ENCODE measurements at places on chromosomes 1 and 21. TPM values are rescaled to one million over a fixed set of nuclear protein-coding genes. Genes with fewer than 3 reads are reported as not detected.

ECM1 gene
- 1.2 TPM for total RNA-seq

CRB1 gene
- total RNA-seq = 0.06 TPM

TMEM50A gene
- total RNA-seq = 140 TPM

LENEP gene
- total RNA-seq = 1.0 TPM

KRTAP19-3 gene
- not detected for total RNA-seq

PCSK9 gene
- total RNA-seq = not detected

CCDC27 gene
- total RNA-seq = not detected

LAD1 gene
- not detected for total RNA-seq

HES2 gene
- total RNA-seq = 0.30 TPM

EPHA10 gene
- total RNA-seq = not detected

URB2 gene
- total RNA-seq = 15.1 TPM

CCDC181 gene
- total RNA-seq = not detected

ZSWIM5 gene
- 0.62 TPM for total RNA-seq

GBP5 gene
- 405 TPM for total RNA-seq

GREM2 gene
- total RNA-seq = 0.42 TPM

SPATA1 gene
- total RNA-seq = 1.7 TPM

CKS1B gene
- total RNA-seq = 157 TPM

CDC20 gene
- 176 TPM for total RNA-seq

MANEAL gene
- total RNA-seq = 1.5 TPM

OR10K1 gene
- not detected for total RNA-seq

FAM78B gene
- 0.17 TPM for total RNA-seq

CORT gene
- not detected for total RNA-seq

CELA2B gene
- total RNA-seq = not detected

MAST2 gene
- 26.3 TPM for total RNA-seq

GBP1 gene
- 272 TPM for total RNA-seq

SOX13 gene
- total RNA-seq = 1.3 TPM

NBPF15 gene
- total RNA-seq = 77.7 TPM

TMIGD3 gene
- not detected for total RNA-seq

RAB25 gene
- not detected for total RNA-seq

RPE65 gene
- total RNA-seq = not detected

UAP1 gene
- 10.9 TPM for total RNA-seq

SLC26A9 gene
- total RNA-seq = not detected

Measured in activated CD4-positive, alpha-beta T cell treated with anti-CD3 and anti-CD28 coated beads, Interleukin-2, amount 10 ng/mL, durations not matched to agents 7 days and 5 days (primary cell).